ENCODE measurements at places on chromosomes 6 and 20.

- no peak for DNase-seq
These were observed 31.8 kb downstream of the ABRACL start for GRCh38 chr6:139060332-139060731.

- DNase-seq: no peak
These were observed 41.9 kb downstream of the PLEKHG1 start for GRCh38 chr6:150641398-150642139.

- DNase-seq: no peak
These were observed 891 bp upstream of the POU3F2 start for GRCh38 chr6:98833307-98834059.

GRCh38 chr6:155417454-155417853 lies 38.2 kb downstream of the NOX3 start:
- DNase-seq: no peak

- DNase-seq: no peak
These were observed 42.9 kb upstream of the ZFP64 start for GRCh38 chr20:52234302-52235045.

- no peak for DNase-seq
These were observed 143.4 kb downstream of the JARID2 start for GRCh38 chr6:15389084-15389764.

- no peak for DNase-seq
These were observed 77.0 kb downstream of the SULF2 start for GRCh38 chr20:47708140-47708807.

DNA sequence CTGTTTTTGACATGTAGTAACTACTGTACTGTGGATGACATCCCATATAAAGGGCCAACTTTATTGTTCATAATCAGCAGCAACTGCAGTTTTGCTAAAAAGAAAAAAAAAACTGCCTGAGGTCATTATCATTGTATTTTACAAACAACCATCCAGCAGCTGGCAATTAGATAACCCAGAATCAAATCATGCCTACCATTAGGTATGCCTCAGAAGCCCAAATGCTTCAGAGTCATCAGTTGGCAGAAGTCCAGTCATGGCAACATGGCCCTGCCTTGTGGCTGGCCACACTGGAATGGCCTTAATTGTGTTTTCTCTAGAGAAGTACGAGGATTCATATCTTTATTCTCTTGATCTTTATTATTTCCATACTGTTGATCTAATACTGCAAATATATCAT lies 462.4 kb upstream of the NRSN1 start:
- no peak for DNase-seq

DNA sequence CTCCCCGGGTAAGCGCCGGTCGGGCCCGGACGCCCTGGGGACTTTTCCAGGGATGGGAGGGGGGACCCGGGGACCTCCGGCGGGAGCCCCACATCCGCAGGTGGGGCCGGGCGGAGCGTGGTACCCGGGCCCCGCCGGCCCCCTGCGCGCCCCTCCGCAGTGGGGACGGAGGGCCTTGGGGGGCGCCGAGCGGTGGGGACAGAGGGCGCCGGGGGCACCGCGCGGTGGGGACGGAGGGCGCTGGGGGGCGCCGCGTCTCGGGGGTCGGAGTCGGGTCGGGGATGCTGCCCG lies 270 bp downstream of the PLEKHG1 start:
- no peak for DNase-seq

GRCh38 chr20:50389808-50390684 lies 120.1 kb upstream of the PTPN1 start:
- no peak for DNase-seq

DNA sequence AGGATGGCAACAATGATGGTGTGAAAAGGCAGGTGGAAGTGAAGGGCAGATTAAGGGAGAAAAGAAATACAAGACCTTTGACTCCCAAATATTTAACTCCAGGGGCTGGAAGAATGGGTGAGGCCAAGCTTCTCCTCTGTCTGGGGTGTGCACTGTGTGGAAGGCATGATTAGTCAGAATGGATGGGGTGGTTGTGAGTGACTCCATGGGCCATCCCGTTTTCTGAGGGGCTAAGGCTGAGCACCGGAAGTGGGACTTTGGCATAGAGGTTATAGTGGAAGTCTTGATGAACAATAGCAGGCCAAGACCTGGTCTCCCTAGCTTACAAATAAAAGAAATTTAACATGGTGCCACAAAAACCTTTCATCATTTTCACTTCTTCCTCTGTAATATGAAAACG lies 12.1 kb downstream of the E2F3 start:
- DNase-seq: no peak

DNA sequence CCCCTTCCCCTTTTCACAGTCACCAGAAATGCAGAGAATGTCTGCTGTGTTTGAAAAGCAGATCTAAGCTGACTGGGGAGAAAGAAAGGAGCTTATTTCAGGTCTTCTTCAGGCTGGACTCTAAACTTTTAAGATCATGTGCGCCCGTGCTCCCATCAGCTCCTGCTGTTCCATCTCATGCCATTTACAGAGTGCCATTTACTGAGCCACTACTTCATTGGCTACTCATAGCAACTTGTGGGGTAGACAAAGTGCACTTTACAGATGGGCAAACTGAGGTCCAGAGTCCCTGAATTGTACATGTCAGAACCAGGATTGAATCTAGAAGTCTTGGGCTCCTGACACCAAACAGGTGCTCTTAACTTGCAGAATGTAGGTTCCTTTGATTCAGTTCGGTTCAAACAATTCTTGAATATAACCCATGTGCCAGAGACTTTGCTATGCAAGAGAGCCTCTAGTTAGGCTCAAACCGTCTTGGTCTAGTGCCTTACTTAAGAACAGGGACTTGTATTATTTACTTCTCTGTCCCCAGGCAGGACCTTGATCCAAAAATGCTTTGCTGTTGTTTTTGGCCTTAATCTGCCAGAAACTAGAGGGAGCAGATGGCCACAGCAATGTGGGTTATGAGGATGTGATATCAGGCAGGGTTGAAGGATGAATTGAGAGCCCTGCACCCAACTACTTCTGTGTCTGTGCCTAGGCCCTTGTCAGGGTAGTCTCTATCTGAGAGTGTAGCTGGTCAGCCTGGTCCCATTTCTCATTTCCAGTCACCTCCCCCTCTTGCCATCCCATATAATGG lies 56.4 kb downstream of the RALY start:
- DNase-seq: no peak

DNA sequence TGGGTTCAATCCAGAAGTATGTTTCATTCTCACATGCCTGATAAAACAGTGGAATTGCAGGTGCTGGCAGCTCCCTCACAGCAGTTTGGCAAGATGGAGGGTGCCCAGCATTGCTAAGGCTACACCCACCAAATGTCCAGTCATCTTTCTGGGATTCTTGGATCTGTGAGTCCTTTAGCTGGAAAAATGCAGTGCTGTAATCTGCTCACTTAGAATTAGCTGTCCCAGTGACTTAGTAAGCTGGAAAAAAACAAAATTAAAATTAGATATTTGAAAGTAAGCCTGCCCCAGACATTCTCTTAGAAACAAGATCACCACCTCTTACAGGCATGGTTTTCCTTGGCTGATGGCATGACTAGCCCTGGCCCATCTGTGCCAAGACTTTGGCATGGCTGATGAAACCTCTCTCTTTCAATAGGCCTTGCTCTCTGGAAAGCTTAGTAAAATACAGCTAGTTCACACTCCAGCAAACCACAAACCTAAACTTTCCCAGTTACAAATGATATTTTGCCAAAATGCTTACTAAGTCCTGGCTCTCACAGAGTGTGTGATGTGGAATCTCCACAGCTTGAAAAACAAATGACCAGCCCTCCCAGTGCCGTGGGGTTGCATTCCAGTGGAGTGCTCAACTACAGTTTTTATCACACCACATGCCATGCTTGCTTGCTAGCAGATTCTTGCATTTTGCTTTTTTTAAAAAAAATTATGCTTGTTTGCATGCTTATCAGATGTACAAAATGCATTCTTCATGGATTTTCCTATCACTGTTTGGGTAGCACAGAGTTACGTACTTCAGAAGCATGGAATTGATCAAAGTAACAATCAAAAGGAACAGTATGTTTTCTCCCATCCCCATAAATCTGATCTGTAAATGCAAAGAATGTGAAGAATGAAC lies 261.5 kb downstream of the EYA4 start:
- DNase-seq: no peak

- peak; percentile 11 for DNase-seq
These were observed 888 bp downstream of the SLC17A5 start for GRCh38 chr6:73652637-73653570.

DNA sequence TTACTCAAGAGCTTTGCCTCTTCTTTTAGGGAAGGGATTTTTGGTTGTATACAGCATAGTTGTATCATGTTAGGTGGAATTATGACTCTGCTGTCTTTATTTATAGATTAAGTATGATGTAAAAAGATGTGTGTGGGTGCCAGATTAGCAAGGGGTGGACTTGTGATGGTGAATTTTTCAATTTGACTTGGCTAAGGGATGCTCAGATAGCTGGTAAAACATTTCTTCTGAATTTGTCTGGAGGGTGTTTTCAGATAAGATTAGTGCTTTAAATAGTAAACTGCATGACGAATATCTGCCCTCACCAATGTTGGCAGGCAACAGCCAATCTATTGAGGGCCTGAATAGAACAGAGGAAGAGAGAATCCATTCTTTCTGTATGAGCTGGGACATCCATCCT lies 173.3 kb upstream of the TNFAIP3 start:
- no peak for DNase-seq

GRCh38 chr6:27144740-27145079 lies 102.8 kb upstream of the PRSS16 start:
- no peak for DNase-seq

GRCh38 chr6:109236115-109237076 lies 141.1 kb downstream of the CEP57L1 start:
- DNase-seq: peak; percentile 36

GRCh38 chr20:25669826-25670422 lies 26.7 kb downstream of the ZNF337 start:
- DNase-seq: no peak

DNA sequence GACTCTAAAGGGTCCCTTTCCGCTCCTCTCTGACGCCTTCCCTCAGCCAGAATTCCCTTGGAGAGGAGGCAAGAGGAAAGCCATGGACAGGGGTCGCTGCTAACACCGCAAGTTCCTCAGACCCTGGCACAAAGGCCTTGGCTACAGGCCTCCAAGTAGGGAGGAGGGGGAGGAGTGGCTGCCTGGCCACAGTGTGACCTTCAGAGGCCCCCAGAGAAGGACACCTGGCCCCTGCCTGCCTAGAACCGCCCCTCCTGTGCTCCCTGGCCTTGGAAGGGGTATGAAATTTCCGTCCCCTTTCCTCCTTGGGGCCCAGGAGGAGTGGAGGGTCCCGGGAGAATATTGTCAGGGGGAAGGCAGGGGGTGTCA lies 2.7 kb downstream of the VEGFA start:
- no peak for DNase-seq

DNA sequence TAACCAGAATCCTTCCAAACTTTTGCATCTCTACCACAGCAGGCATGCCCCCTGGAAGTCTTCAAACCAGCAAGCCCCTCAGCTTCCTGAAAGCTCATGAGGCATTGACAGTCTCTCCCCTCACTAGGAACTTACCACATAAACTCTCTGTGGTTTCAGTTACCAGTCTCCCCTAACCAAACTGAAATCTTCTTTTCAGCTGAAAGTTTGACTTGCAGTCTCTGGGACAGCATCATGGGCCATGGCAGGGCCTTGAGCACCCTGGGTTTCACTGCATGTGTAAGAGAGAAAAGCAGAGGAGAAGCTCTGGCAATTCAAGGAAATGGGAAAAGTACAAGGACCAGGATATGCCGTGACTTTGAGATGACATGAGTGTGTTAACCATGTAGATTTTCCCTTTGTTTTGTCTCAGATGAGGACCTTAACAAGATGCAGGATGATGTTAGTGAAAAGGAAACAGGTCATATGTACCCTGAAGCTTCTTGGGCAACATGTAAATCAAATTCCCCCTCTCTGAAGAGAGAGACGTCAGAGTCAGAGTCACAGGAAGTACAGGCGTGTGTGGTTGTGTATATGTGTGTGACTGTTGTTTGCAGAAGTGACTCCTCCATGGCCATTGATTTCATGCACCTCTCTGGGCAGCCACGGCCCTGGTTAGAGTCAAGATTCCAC lies 106.3 kb downstream of the TNFRSF21 start:
- no peak for DNase-seq

DNA sequence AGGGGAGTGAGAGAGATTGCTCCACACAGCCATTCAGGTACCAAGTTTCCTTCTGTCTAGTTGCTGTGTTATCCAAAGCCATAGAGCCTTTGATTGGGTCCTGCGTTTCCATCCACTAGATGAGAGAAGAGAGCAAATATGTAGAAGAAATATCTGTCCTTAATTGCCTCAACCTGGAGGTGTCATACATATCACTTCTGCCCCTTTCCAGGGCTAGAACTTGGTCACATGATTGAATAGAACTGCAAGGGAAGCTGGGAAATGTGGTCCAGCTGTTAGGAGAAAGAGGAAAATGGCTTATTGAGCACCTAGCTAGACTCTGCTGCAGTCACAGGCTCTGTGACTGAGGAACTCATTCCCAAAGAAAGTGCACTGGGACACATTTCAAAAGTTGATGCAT lies 115.6 kb upstream of the JAG1 start:
- no peak for DNase-seq

- DNase-seq: no peak
These were observed 50.8 kb upstream of the SMLR1 start for GRCh38 chr6:130776287-130776925.

- DNase-seq: no peak
These were observed 29.9 kb downstream of the NFATC2 start for GRCh38 chr20:51512645-51513044.

DNA sequence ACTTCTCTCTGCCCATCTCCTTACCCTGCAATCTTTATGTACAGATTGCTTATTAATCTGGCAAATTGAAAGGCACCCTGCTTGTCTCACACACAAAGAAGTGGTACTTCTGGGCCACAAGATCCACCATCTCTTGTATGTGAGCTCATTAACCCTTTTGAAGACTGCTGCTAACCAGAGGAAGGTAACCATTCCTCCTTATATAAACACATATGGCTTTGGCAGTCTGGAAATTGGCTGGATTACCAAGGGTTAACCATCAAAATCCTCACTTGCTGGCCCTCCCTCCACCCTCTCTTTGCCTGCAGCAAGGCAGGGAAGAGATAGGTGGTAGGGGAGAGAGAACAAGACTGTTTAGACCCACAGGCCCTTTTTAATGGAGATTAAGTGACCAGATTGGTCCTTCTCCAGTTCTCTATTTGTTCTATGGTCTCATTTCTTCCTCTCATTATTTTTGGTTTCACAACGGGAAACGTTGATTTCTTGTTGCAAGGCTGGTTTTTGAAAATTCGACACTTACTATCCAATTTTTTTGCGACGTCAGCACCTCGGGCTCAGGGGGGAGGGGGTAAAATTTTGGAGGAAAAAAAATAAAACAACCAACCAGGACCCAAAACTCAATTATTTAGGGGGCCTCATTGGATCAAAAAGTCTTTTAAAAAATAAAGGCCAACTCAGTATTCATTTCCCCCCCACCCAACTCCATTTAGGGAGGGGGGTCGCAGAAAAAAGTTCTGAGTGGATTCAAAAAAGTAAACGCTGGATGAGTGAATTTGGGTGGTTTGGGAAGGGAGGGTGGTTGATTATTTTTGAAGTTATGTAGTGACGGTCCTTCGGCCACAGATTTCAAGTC lies 859 bp downstream of the PPP1R10 start:
- no peak for DNase-seq

Data from nucleus accumbens (tissue), 56 donors.